Stimulated activated CD4-positive, alpha-beta T cell treated with anti-CD3 and anti-CD28 coated beads, Interleukin-1b, Interleukin-23, amount 100 ng/mL, for 1 hour (primary cell): ENCODE measurements at places on chromosomes 2 and 18.

DNA sequence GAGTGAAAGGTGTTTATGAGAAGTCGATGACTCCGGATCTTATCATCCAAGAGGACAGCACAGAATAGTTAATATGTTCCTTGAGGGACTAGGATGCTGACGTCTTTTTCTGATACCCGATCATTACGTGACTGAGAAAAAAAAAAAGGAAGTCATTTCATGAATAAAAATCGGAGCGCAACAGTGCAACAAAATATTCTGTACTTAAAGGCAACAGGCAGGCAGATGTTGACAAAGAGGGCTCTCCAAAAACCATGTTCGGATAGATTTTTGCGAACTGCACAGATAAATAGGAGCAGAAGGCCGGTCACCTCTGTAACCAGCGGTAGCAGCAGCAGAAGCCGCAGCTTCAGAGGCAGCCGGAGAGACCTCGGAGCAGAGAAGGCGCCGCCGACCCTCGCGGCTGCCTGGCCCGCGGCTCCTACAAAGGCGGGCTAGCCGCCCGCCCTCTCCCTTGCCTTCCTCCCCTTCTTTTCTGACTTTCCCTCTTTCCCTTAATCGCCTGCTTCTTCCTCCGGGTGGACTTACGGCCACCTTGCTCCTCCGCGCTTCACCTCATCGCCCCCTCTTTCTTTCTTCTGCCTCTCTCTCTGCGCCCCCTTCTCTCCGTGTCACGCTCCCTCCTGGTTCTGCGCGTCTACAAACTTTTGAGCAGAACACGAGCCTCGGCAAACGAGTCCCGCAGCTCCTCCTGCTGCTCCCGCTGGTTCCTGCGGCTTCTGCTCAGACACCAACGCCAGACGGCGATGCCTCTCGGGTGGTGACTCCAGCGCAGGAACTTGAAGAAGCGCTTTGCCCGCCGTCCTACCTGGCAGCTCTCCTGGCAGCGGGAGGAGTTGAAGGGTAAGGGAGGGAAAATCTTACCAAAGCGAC lies at the start of gene ADCYAP1:
Gene ADCYAP1 (plus strand): TSS at position 654 of the 873 bp plus-strand sequence. CDS start 516 bp downstream, outside the sequence.
- no peak for DNase-seq

- no peak for DNase-seq
These were observed 134.0 kb downstream of the GALNT14 start for GRCh38 chr2:31004257-31004656.

GRCh38 chr2:238722181-238722580 lies 125.7 kb upstream of the TWIST2 start:
- DNase-seq = no peak

DNA sequence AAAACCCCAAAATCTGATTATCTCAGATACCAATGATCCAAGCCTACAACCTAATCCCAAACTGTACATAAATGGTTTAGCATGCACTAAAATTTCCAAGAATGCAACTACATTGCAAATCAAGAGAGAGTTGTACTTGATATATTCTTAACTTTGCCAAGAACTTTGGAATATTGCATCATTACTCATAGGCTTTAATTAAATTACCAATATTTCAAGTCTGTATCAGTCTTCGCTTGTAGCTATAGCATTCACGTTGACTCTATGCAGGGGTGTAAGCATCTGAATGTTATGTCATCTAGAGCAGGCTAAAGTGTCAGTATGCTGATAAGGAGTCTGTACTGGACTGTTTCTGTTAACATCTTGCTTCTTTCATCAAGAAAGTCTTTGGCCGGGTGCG lies 56.3 kb downstream of the FOXI3 start:
- DNase-seq = no peak

GRCh38 chr18:63969942-63970808 lies at the start of gene SERPINB8:
SERPINB8 (plus strand) TSS chr18:63970081; CDS start chr18:63978309, 8,228 bp downstream.
- peak; percentile 57 for DNase-seq

GRCh38 chr2:72931280-72931910 lies 14.1 kb downstream of the EMX1 start:
- DNase-seq = no peak

- no peak for DNase-seq
These were observed 101.9 kb downstream of the MCFD2 start for GRCh38 chr2:46813680-46814079.

- no peak for DNase-seq
These were observed 490.9 kb downstream of the STK39 start for GRCh38 chr2:167756446-167756845.

- DNase-seq = no peak
These were observed 189.9 kb upstream of the NDUFV2 start for GRCh38 chr18:8912348-8913326.
